ENCODE measurements at places on chromosomes 5 and 9.

- DNase-seq: no peak
Measured at GRCh38 chr5:67879620-67880510, 335.7 kb upstream of the PIK3R1 start.

DNA sequence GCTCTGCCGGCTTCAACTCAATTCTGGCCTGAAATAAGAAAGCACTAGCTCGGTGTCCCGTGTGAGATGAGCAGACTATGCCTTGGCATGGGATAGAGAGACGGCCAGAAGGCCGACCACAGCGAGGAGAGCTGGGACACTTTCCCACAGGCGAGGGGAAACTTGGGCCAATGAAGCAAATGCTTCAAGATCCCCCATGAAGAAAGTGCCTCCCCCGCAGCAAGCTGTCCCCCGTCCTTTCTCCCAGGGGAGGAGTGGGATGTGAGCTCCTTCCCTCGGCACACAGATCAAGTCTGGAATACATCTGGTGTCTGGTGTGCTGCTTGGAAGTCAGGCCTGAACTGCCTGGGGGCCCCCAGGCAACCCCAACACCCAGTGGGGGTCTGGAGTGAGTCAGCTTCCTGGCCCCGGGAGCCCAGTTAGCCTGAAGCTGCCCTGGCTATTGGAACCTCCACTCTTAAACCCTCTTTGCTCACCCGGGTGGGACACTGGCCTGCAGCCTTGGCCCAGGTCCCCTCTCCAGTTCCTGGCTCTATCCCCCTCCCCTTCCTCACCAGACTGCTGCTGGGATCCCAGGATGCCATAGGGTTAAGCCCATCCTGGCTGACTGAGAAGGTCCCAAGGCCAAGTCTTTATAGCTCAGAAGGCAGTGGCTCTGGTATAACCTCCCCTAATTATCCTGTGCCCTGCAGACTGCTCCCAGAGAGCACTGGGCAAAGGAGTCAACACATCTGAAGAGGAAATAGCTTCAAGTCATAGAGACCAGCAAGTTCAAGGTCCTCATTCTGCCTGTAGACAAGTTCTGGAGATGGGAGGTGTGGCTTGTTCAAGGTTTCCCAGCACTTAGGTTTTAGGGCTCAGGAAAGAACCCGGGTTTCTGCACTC is 205.3 kb downstream of the TTLL11 start:
- DNase-seq: no peak

GRCh38 chr5:73352649-73353230 is 95.8 kb downstream of the FOXD1 start:
- DNase-seq: no peak

- no peak for DNase-seq
Measured at GRCh38 chr9:32426278-32426939, 42.0 kb downstream of the ACO1 start.

GRCh38 chr9:115234094-115234493 is 116.1 kb upstream of the TNC start:
- no peak for DNase-seq

DNA sequence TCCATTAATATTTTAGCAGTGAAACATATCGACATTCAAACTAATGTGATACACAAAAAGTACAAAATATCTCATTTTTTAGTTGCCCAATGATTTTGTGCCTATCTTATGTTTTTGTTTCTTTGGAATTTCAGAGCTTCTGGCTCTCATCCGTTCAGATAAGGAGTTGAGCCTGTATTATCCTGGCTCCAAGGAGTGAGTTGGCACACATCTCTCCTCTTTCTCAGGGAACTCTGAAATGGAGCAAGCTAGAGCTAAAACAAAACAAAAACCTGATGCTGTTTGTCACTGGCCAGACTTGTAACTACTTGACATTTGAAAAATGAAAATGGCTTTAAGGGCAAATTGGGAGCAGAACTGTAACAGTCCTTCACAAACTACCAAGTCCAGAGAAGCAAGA is 131.3 kb upstream of the SLC28A3 start:
- no peak for DNase-seq

Data from CD4-positive, alpha-beta T cell (primary cell).